ENCODE measurements at places on chromosomes 11 and 22.

DNA sequence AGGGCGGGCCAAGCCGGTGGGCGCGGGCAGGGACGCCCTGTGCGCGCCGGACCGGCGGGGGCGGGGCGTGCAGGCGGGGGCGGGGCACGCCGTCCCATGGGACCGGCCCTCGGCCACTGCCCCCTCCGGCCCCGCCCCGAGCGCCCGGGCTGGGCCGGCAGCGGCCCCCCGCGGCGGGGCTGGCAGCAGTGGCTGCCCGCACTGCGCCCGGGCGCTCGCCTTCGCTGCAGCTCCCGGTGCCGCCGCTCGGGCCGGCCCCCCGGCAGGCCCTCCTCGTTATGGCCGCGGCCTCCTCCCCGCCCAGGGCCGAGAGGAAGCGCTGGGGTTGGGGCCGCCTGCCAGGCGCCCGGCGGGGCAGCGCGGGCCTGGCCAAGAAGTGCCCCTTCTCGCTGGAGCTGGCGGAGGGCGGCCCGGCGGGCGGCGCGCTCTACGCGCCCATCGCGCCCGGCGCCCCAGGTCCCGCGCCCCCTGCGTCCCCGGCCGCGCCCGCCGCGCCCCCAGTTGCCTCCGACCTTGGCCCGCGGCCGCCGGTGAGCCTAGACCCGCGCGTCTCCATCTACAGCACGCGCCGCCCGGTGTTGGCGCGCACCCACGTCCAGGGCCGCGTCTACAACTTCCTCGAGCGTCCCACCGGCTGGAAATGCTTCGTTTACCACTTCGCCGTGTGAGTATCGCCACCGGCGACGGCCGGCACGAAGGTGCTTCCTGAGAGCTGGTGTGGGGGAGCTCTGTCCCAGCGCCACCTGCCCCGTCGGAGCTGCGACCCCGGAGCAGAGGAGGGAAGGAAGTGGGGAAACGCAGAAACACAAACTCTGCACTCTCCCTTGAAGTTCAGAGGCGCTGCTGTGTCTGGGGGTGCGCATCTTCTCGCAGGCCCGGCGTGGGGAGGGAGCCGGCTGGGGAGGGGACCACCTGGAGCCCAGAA is at the start of gene KCNQ1:
KCNQ1 (plus strand) TSS at position 188 of the 925 bp plus-strand sequence; CDS start at position 279, 91 bp downstream.
- no peak for DNase-seq

DNA sequence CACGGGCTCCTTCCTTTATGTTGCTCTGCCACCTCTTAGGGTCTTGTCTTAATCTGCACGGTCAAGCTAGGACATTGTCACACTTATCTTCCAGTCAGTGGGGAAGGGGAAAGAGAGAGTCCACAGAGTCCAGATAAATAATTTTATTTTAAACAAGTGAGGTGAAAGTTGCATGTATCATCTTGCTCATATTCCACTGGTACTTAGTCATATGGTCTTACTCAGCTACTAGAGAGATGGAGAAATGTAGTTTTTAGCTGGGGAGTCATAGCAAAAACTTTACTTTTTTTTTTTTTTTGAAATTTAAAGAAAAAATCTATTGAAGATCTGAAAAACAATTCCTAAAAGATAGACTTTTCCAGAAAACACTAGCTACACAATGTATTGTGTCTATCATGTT is 29.0 kb downstream of the PDE3B start:
- no peak for DNase-seq

GRCh38 chr22:31920306-31920705 is 24.0 kb upstream of the YWHAH start:
- DNase-seq: no peak

- no peak for DNase-seq
Observed at GRCh38 chr11:48167380-48167779, 49.2 kb upstream of the OR4B1 start.

GRCh38 chr11:74519710-74520109 is 26.2 kb upstream of the LIPT2 start:
- no peak for DNase-seq

DNA sequence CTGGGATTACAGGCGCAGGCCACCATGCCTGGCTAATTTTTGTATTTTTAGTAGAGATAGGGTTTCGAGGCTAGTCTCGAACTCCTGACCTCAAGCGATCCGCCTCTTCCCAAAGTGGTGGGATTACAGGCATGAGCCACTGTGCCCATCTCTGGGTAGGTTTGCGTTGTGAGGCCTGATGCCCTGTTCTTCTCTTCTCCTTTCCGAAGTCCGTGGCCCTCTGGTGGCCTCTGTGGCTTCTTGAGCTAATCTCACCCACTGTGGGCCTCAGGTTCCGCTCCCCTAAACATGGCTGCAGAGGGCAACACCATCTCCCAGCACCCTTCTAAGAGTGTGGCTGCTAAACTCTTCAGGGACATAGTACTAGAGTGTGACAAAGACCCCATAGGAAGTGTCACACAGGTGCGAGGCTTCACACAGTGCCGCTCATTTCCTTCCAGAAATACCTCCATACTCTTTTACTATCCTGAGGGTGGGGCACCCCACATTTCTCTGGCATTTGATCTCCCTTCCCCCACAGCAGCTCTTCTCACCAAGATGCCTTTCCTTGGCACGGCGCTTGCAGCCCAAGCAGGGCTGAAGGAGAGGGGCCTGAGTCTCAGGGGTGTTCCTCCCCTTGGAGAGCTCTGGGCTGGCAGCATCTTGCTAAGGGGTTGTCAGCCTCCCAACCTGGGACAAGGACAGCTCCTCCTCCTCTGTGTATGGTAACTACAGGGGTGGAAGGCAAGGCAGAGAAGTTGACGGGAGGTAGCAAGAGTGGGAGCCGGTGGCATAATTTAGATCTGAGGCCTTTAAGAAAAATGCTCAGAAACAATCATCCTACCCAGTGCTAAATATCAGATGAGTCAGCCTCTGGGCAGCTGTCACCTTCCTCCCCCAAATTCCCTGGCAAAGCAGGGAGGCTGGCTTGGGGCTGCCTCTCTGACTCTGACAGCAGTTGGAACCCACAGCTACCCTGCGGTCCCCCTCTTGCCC is 6.1 kb downstream of the THY1 start:
- DNase-seq: no peak

DNA sequence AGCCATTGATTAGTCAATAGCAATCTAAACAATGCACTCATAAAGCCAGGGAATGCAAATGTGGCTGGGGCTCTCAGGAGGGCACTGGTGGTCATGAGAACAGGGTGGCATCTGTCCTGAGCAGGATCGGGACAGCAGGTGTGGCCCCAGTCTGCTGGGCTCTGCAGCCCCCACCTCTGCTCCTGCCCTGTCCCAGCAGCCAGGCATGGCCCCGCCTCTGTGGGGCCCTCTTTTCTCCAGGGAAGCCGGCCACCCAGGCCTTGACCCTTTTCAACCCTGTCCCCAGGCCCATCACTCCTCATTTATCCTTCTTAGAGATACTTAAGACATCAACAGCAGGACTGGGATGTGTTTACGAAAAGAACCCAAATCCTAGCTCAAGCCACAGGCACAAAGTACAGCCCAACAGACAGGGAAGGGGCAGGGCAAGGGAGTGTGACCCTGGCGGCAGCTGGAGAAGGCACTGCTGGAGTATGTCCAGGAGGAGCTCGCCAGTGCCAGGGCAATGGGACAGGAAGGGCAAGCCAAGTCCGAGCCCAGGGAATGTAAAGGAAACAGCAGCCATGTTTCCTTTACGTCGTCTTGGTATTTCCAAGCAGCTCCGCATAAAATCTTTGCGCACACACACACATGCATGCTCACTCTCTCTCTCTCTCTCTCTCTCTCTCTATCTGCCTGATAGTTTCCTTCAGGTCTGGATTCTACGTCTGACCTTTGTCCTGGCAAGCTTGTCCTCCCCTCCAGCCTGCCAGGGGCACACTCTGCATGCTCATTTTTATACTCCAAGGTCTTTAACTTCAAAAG is 59.9 kb downstream of the DGCR2 start:
- DNase-seq: peak; percentile 38

DNA sequence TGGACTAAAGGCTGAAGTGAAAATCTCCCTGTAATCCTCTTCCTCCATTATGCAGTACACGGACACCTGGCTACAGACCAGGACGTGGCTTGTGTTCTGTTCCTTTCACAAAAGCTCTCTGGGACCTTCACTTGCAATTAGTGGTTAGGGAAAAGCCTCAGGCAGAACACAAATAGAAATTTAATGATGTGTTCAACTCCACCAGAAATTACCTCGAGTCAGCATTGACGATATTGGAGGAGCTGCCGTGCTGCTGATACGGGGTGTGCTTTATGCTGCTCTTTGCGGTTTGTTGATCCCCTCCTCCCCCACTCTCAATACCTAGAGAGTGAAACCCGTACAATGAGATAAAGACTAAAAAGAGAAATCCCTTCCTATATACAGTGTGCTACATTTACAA is 48.9 kb downstream of the POLD3 start:
- no peak for DNase-seq

- DNase-seq: no peak
Observed at GRCh38 chr22:49064836-49065235, 762.8 kb downstream of the BRD1 start.

- DNase-seq: no peak
Observed at GRCh38 chr11:116335891-116336290, 436.9 kb downstream of the BUD13 start.

- DNase-seq: no peak
Observed at GRCh38 chr22:45758603-45759002, 87.0 kb downstream of the ATXN10 start.

DNA sequence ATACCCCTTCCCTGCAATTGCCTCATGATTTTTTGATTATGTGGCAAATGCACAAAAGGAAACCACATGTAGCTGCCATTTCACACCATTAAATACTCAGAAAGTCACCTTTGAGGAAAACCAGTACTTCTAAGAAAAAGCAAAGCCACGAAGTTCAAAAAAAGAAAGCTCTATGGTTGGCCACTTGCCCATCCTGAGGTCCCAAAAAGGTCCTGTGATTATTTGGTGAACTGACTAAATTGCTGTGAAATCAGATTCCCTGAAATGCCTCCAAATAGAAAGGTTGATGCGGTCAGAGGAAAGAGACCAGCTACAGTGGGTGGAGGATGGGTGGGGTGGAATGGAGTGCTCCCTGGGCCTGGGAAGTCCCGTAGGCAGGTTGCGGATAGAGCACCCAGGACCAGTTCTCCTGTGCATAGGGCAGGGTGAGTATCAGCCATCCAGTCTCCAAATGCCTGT is 26.9 kb downstream of the MRPL16 start:
- no peak for DNase-seq

DNA sequence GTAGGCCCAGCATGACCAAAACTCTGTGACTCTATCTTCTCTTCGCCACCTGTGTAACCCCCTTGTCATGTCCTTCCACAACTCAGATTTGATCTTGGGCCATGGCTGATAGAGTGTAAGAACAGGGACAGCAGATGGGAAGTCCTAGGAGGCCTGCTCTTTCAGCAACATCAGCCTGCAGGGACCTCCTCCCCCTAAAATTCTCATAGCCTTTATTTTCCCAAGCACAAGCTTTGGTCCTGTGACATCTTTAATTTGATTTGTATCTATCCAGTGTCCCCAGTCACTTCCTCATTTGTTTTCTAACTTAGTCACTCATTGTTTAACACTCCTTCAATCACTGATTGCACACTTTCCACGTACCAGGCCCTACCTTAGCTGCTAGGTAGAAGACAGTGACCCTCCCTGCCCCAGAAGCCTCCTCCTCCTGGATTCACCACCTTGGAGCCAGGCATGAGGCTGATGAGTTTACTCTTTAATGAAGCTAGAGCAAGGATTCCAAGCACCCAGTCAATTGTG is 5.3 kb downstream of the UBQLN3 start:
- DNase-seq: no peak

- DNase-seq: peak; percentile 71
Observed at GRCh38 chr22:48748113-48748859, 1079.4 kb downstream of the BRD1 start.

DNA sequence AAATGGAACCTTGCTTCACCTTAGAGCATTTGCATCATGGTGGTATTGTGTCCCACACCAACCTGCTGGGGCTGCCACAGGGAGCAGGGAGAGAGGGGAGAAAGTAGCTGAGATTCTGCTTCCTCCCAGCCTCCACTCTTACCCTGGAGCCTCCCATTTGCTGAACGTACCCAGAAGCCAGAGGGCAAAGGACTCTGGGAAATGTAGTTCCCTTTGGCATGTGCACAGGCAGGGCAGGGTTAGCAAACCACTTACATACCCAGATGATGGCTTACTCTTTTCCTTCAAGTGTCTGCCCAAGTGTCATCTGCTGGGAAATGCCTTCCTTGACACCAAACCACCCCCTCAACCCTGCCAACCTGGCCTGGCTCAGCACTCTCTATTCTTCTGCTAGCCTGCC is 16.9 kb downstream of the SMIM38 start:
- DNase-seq: no peak

DNA sequence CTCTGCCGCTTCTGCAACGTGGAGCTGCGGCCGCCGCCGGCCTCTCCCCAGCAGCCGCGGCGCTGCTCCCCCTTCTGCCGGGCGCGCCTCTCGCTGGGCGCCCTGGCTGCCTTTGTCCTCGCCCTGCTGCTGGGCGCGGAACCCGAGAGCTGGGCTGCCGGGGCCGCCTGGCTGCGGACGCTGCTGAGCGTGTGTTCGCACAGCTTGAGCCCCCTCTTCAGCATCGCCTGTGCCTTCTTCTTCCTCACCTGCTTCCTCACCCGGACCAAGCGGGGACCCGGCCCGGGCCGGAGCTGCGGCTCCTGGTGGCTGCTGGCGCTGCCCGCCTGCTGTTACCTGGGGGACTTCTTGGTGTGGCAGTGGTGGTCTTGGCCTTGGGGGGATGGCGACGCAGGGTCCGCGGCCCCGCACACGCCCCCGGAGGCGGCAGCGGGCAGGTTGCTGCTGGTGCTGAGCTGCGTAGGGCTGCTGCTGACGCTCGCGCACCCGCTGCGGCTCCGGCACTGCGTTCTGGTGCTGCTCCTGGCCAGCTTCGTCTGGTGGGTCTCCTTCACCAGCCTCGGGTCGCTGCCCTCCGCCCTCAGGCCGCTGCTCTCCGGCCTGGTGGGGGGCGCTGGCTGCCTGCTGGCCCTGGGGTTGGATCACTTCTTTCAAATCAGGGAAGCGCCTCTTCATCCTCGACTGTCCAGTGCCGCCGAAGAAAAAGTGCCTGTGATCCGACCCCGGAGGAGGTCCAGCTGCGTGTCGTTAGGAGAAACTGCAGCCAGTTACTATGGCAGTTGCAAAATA is 816 bp downstream of the PDE3B start:
- DNase-seq: peak; percentile 78

DNA sequence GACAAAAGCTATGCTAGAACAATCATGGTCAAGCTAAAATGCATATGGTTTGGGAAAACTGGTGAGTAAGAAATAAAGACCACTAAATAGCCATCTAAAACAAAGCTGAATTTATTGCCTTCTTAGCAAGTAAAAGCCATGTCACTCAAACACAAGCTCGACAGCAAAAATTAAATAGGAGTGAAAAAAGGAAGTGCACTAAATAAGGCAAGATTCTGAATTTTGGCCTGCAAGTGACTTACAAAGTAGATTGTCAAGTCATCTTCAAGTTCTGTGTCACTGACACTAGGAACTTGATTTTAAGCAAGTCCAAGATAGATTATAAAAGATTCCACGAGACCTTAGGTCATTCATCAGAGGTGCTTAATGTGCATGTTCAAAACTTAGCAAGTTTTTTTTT is 27.4 kb downstream of the TUG1 start:
- no peak for DNase-seq

DNA sequence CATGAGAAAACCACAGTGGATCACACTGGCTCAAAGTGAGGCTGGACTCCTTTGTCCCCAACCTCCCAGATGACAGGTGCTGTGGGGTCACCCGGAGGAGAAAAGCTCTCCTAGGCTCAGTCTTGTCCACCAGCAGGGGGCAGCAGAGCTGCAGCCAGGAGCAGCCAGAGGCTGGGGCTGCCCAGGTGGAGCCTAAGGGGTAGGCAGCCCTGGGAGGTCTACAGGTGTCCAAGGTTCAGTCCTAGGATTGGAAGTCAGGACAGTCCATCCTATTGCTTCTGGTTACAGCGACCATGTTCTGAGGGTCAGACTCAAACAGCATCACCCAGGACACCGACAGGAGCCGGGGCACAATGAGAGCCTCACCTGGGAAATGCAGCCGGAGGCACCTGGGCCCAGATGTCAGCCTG is 77.6 kb upstream of the IGLL5 start:
- DNase-seq: no peak

All from coronary artery (tissue), 2 donors.